ENCODE measurements at places on chromosomes 4 and X.

- no peak for DNase-seq
These were observed 5.5 kb downstream of the MPP1 start for GRCh38 chrX:154799556-154800348.

DNA sequence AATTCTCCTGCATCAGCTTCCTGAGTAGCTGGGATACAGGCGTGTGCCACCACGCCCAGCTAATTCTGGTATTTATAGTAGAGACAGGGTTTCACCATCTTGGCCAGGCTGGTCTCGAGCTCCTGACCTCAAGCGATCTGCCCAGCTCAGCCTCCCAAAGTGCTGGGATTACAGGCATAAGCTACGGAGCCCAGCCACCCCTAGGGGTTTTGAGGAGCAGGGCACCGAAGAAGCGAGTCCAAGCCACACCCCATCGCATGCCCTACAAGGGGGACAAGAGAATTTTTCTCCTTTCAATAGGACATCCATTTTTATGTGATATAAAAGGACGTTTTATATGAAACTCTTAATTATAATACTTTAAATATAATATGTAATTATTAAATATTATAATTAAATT, 13.9 kb upstream of the KLF3 start:
- DNase-seq: no peak

GRCh38 chrX:47129157-47129898, 15.2 kb downstream of the NDUFB11 start:
- peak; percentile 87 for DNase-seq

DNA sequence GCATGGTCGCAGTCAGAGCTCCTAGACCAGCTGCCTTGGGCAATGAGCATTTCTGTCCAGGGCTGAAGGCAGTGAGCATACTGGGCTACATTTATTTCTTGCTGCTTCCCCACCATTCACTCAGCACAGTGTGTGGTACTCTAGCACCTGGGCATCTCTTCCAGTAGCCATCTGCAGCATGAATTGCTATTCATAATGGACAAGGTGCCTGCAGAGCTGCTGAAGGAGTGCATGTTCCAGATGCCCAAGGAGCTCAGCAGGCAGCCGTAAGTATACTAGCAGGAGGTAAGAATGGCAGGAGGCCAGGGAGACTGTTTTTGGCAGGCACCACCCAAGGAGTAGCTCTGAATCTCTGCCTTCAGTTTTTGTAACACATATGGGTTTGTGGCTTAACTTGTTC, 110.4 kb upstream of the RXFP1 start:
- no peak for DNase-seq

DNA sequence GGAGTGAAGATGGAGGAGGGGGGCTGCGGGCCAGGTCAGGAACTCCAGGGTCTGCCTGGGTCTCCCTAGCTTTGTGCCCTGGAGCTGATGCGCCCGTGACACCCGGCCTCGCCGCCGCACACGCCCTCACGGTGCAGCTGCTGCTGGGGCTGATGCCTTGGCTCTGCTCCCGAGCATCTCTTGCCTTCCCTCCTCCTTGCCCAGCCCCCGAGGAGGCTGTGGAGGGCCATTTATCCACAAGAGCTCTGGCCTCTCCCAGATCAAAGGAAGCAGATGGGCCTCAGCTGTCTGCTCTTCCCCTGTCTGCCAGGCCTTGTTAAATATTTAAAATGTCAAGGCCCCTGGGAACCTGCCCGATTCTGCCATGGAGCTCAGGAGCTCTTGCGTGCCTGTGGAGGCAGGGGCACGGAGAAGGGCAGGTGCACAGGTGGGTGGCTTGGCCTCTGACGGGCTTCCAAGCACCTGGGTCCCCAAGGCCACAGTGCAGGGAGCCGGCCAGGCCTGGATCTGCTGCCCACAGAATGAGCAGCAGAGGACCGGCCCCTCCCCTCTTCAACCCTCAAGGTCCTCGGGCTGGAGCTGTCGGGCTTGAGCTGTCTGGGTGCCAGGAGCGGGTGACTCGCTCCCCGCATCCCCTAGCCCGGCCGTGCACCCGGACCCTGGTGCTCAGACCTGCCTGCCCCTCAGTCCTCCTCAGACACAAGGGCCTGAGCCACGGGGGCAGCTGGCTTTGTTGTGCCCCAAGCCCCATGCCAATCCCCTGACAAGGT, 20.3 kb downstream of the ATP2B3 start:
- DNase-seq: no peak

GRCh38 chr4:76755756-76756155, 142.2 kb downstream of the SOWAHB start:
- no peak for DNase-seq

GRCh38 chr4:28310926-28311325, 1450.3 kb downstream of the STIM2 start:
- DNase-seq: no peak

DNA sequence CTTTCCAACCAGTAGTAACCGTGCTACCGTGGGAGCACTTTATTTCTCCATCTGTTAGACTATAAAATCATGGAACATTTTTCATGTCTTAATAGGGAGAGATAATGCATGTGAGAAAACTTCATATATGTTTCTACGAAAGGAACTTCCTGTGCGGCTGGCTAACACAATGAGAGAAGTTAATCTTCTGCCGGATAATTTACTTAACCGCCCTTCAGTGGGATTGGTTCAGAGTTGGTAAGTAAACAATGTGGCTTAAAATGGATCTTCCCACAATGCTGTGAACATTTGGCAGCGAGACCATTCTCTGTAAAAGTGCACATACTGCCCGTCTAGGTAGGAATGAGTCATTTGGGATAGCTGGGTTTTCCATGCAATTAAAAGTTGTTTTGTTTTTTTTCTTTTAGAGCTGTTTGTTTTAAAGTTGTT, 29.6 kb downstream of the PDK3 start:
- peak; percentile 19 for DNase-seq

DNA sequence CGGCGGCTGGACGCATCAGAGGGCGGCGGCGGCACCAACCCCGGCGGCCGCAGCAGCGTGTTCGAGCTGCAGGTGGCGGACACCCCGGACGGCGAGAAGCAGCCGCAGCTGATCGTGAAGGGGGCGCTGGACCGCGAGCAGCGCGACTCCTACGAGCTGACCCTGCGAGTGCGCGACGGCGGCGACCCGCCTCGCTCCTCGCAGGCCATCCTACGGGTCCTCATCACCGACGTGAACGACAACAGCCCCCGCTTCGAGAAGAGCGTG, 1.9 kb downstream of the PCDH7 start:
- DNase-seq: no peak

GRCh38 chr4:77031544-77031943, 44.2 kb downstream of the CCNI start:
- no peak for DNase-seq

- no peak for DNase-seq
These were observed 52.0 kb downstream of the SEC24D start for GRCh38 chr4:118783887-118784286.

DNA sequence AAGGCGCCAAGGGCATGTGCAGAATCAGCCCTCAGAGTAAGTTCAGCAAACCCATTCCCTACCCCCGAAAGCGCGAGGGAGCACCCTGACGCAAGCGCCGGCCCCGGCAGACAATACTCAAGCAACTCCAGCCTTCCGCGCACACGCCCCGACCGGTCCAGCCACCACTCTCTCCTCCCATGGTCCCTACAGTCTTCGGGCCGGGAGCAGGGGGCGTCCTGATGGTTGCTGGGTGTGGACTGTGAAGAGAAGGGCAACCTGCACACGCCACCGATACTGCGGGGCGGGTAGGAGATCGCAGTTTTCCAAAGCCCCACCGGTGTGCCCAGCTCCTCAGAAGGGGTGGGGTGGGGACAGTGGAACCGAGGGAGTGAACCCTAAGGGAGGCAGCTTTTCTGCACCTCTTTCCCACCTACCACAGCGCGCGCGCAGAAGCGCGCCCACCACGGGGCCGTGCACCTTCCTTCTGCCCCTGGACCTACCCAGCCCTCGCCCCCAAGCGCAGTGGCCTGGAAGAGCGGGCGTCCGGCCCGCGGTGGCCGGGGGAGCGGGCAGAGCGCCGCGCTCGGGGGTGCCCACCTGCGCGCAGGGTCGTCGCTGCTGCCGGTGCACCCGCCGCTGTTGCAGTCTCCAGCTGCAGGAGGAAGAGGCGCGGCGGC, 650.2 kb upstream of the DIPK2B start:
- DNase-seq: no peak

DNA sequence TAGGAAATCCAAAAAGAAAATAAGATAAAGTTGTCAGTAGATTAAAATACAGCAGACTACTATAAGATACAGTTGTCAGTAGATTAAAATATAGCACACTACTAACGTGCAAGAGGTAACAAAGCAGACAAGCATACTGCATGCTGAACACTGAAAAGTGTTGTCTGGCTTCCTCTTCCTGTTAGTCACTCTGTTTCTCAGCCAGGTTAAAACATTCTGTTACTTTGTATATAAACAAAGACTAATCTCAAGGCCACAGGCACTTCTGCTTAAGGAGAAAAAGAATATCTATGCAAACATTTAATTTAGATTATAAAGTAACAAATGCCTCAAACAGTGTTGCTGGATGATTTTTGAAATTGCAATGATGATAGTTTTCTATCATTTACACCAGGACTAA, 41.0 kb upstream of the SCD5 start:
- DNase-seq: no peak

DNA sequence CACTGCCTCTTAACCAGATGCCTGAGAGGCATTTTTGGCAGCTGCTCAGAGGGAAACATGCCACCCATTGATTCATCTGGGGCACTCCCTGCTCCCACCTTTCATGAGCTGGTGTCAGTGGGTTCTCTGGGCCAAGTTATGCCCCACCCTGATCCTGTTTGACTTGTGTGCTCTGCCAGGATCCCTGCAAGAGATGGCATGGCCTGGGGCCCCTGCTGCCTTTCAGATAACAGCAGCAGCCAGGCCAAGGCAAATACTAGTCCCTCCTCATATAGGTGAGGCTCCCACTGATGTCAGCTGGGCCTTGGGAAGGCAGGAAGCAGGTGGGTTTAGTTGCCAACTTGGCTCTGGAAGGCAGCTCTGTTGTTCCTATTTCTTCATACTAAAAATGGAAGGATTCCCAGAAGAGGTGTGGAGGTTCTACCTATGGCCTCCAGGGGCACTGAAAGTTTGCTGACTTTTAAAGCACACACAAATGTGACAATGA, 192.9 kb upstream of the RBPJ start:
- DNase-seq: no peak

DNA sequence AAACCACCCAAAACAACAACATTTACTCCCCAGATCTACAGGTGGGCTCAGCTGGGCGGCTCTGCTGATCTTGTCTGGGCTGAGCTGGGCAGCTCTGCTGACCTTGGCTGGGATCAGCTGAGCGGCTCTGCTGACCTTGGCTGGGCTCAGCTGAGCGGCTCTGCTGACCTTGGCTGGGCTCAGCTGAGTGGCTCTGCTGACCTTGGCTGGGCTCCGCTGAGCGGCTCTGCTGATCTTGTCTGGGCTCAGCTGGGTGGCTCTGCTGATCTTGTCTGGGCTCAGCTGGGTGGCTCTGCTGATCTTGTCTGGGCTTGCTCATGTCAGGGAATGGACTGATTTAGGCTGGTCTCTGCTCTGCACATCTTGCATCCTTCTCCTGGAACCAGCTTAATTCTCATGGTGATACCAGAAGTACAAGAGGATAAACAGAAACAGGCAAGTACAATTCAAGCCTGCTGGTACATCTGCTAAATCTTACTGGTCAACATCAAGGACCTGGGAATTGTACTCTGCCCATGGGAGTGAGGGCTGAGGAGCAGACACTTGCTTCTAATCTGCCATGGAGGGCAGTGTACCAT, 248.5 kb upstream of the PSAPL1 start:
- no peak for DNase-seq

- no peak for DNase-seq
These were observed 1.4 kb downstream of the SLC16A2 start for GRCh38 chrX:74422576-74423288.

DNA sequence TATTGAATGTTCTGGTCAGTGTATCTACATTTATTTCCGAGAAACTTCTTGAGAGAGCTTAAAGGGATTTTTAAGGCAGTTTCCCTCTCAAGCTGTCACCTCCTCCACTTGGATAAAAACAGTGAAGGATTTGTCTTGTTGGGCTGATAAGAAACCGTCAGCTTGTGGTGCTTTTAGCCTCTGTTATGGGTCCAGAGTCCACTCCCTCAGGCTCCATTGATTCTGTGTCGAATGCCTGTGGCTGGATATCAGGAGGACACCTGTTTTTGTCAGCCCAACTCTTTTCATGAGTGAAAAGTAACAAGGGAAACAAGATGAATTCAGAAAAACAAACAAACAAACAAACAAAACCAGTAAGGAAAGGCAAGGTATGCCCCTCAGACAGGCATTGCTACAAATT, 12.4 kb downstream of the CLCN4 start:
- no peak for DNase-seq

DNA sequence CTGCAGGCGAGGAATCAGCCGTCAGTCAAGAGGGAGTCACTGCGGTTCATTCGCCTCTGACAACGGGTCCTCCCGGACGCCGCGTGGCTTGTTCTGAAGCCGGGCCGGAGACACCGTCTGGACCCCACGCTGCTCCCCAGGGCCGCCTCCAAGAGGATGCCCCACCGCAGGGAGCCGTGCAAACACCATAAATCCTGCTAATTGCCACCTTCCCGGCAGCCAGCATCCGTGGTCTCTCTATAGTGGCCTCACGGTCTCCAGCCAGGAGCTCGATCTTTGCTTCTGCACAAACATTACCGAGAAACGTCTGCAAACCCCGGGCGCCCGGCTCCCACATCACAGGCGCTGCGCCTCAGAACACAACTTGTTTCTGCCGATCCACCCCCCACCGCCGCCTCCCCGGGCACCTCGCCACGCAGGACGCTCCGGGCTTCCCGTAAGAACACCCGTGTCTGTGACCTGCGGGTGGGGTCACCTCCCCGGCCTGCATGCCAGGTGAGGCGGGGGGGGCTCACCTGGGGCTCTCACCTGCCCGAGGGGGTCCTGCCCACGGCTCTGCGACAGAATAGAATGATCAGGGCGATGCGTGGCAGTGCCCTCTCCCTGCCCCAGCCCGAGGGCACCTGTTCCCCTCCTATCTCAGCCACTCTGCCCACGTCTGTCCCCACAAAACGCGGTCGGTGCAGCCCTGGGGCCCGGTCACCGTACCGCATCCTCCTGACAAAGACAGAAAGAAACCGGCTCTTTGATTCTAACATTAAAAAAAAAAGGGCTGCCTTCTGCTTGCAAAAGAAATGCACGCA, 32.4 kb upstream of the PPP2R3B start:
- no peak for DNase-seq

- DNase-seq: no peak
These were observed 63.6 kb downstream of the AR start for GRCh38 chrX:67607466-67607865.

DNA sequence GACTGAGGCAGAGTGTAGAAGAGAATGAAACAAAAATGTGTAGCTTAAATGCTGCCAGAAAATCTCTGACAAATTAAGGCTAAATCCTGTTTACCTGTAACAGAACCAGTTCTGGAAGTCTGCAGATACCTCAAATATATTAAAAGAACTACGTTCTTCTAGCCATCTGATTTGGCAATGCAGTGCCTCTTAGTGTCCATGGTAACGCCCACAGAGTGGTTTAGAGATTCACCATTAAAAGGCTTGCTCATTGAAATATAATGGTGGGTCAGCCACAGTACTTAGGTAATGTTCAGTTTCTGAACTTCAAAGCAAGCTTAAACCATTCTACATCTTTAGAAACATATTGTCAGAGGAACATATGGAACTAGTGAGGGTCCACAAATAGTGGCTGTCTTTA, 23.2 kb upstream of the LUZP4 start:
- DNase-seq: no peak

All from left renal pelvis (tissue), 4 donors.